Naive thymus-derived CD4-positive, alpha-beta T cell (primary cell): ENCODE measurements at places on chromosomes 11 and 22. TPM values are rescaled to one million over a fixed set of nuclear protein-coding genes. Genes with fewer than 3 reads are reported as not detected.
A peak's percentile ranks its signal among the peaks of the same experiment; 100 is the strongest.

- H3K4me1 ChIP-seq = no peaks in the 10 kb centered on the region
- H3K36me3 ChIP-seq = no peaks in the 10 kb centered on the region
Measured at GRCh38 chr11:63698976-63699733, 17.9 kb downstream of the RTN3 start.

DNA sequence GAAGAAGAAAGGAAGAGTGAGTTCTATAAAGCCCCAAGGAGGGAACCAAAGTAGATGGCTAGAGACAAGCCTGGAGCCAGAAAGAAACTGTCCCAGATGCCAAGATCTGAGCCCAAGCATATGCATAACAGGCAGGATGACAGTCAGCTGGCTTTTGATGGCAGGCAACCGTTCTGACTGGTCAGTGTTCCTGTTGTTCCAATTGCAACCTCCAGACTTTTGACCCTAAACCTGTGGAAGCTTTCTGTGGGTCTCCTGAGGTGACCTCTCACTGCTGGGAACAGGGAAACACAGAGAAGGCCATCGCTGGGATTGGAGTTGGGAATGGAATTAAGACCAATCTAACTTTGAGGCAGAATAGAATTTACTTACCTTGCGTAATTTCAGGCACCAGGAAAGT, 21.6 kb upstream of the NNMT start:
- no peak for DNase-seq
- H3K4me3 ChIP-seq = no peak overlapping the region
- H3K27ac ChIP-seq = no peak overlapping the region
- no peaks in the 10 kb centered on the region for H3K27me3 ChIP-seq

DNA sequence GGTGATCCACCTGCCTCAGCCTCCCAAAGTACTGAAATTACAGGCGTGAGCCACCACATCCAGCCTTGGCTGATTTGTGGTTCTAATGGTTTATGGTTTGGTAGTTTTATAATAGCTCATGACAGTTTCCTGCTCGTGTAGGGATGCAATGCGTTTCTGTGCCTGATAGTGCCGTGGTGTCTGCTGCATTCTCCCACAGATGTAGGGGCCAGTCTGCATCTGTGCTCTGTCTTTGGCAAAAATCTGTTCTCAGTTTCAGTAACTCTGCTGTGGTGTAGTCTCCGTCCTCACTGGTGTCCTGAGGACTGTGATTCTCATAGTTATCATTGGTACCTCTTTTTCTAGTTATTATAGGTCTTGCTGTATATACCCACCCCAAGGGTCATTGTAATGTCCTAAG, 16.3 kb downstream of the ST14 start:
- H3K4me3 ChIP-seq = no peak overlapping the region
- no peaks in the 10 kb centered on the region for H3K36me3 ChIP-seq
- H3K27ac ChIP-seq = no peak overlapping the region
- no peaks in the 10 kb centered on the region for H3K4me1 ChIP-seq

DNA sequence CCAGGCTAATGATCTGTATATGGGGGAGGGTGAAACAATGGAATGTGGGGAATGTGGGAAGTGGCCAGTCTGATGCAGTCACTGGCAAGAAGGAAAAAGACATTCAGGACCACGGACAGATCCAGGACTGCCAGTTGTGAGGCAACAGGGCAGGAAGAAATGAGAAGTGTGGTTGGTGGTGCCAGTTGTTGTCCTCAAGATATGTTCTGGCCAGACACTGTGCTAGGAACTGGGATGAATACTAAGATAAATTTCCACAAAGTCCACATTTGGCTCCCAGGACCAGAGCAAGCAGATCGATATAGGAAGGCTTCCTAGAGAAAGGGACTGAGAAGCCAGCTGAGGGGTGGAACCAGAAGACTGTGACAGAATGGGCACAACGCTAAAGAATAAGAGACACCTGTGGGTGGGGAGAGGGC, 6.8 kb upstream of the TPBGL start:
- no peak overlapping the region for H3K4me3 ChIP-seq
- DNase-seq = no peak
- H3K27ac ChIP-seq = no peak overlapping the region
- no peaks in the 10 kb centered on the region for H3K27me3 ChIP-seq

DNA sequence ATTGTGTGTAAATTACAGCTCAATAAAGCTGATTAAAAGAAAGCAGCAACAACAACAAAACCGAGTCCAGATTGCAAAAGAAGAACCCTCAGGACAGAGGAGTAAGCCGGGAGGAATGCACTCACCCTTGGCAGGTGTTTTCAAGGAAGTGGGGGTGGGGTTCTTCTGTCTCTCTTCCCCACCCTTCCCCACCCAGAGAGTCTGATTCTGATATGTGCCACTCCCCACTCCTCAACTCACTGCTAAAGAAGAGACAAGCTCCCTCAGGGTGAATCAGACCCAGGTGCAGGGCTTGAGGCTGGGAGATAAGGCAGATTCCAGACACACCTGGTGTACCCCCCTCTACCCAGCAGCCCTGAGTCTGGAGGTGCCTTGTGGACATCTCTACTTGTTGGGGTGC, 38.4 kb upstream of the PHF21A start:
- H3K4me1 ChIP-seq = no peaks in the 10 kb centered on the region
- no peak for DNase-seq
- peaks cover 3% of the 10 kb centered on the region for H3K27me3 ChIP-seq
- no peak overlapping the region for H3K4me3 ChIP-seq
- H3K27ac ChIP-seq = no peak overlapping the region

- no peaks in the 10 kb centered on the region for H3K4me1 ChIP-seq
- no peaks in the 10 kb centered on the region for H3K36me3 ChIP-seq
- no peak for DNase-seq
- H3K4me3 ChIP-seq = no peak overlapping the region
Measured at GRCh38 chr11:73227571-73228211, 9.6 kb downstream of the P2RY2 start.

- H3K27ac ChIP-seq = no peak overlapping the region
- H3K36me3 ChIP-seq = no peaks in the 10 kb centered on the region
Measured at GRCh38 chr11:16613262-16613511, 125.3 kb upstream of the C11orf58 start.

- H3K27me3 ChIP-seq = no peaks in the 10 kb centered on the region
- DNase-seq = no peak
- H3K4me1 ChIP-seq = peaks cover 9% of the 10 kb centered on the region
- H3K36me3 ChIP-seq = no peaks in the 10 kb centered on the region
- no peak overlapping the region for H3K4me3 ChIP-seq
Measured at GRCh38 chr22:38984224-38984623, 2.1 kb downstream of the APOBEC3B start.

- no peak for DNase-seq
- H3K4me3 ChIP-seq = no peak overlapping the region
- H3K27ac ChIP-seq = no peak overlapping the region
- no peaks in the 10 kb centered on the region for H3K4me1 ChIP-seq
Measured at GRCh38 chr22:41352058-41352457, 29.7 kb upstream of the TEF start.

- no peak overlapping the region for H3K4me3 ChIP-seq
Measured at GRCh38 chr11:102664001-102664752, 39.0 kb upstream of the MMP20 start.

- no peak overlapping the region for H3K4me3 ChIP-seq
- no peak overlapping the region for H3K27ac ChIP-seq
- H3K36me3 ChIP-seq = no peaks in the 10 kb centered on the region
- H3K27me3 ChIP-seq = no peaks in the 10 kb centered on the region
- DNase-seq = peak; percentile 41
Measured at GRCh38 chr22:42262964-42263363, 7.5 kb downstream of the TCF20 start.

GRCh38 chr11:91967026-91967690, 257.5 kb upstream of the FAT3 start:
- DNase-seq = no peak
- no peaks in the 10 kb centered on the region for H3K27me3 ChIP-seq
- H3K27ac ChIP-seq = no peak overlapping the region
- no peaks in the 10 kb centered on the region for H3K4me1 ChIP-seq
- no peaks in the 10 kb centered on the region for H3K36me3 ChIP-seq

DNA sequence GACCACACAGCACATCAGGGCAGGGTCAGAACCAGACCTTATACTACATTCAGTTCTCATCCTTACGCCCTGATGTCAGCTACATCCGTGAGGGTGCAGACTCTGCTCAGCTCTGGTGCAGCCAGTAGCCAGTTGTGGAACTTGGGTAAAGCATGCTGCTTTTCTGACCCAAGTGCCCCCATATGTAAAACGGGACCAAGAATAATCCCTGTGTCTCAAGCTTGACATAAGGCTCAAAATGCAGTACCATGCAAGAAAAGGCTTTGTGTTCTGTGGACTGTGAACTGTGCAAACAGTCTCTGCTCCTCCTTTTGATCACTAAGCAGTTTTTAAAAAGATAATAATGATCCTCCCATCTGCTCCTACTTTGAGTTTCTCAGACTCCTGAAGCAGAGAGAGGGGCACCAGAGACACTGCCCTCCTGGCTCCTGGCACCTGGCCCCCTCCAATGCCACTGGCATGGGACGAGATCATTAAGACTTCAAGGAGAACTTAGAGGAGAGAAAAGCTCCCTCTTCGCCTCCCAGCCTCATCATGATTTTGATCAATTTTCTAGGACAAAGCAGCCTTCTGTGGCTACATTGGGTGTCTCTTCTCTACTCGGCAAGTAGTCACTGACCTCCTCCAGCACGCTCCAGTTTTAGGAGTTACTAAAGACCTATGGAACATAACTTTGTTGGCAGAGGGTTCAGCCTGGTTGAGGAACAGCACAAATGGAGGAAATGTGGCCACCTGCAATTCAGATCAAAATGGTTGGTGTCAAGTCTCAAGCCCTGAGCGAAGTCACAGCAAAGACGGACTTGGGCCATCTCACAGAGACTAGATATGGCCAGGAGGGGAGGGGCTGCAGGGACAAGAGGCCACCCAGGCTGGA, 23.9 kb downstream of the IL10RA start:
- no peak for DNase-seq
- no peaks in the 10 kb centered on the region for H3K36me3 ChIP-seq

- H3K4me3 ChIP-seq = no peak overlapping the region
- DNase-seq = no peak
- no peaks in the 10 kb centered on the region for H3K27me3 ChIP-seq
- H3K36me3 ChIP-seq = no peaks in the 10 kb centered on the region
Measured at GRCh38 chr11:88538098-88538497, 200.6 kb upstream of the CTSC start.

DNA sequence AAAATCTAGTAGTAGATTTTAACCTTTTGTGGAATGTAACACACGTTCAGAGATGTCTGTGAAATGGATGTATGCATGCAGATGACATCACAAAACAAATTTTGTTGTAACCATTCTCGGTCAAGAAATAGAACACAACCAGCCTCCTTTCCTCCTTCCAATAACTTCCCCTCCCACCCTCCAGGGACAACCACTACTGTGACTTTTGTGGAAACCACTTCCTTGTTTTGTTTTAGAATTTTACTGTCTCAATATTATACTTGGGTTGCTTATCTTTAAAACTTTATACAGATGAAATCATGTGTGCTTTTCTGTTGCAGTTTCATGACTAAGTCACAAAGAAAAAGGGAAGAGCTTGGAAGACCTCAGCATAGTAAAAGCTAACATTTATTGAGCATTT, 189.4 kb upstream of the NCAM1 start:
- no peak overlapping the region for H3K4me3 ChIP-seq
- H3K27ac ChIP-seq = no peak overlapping the region

GRCh38 chr11:68825571-68825970, 16.1 kb downstream of the CPT1A start:
- DNase-seq = peak; percentile 43
- no peaks in the 10 kb centered on the region for H3K27me3 ChIP-seq
- no peak overlapping the region for H3K27ac ChIP-seq
- no peak overlapping the region for H3K4me3 ChIP-seq

DNA sequence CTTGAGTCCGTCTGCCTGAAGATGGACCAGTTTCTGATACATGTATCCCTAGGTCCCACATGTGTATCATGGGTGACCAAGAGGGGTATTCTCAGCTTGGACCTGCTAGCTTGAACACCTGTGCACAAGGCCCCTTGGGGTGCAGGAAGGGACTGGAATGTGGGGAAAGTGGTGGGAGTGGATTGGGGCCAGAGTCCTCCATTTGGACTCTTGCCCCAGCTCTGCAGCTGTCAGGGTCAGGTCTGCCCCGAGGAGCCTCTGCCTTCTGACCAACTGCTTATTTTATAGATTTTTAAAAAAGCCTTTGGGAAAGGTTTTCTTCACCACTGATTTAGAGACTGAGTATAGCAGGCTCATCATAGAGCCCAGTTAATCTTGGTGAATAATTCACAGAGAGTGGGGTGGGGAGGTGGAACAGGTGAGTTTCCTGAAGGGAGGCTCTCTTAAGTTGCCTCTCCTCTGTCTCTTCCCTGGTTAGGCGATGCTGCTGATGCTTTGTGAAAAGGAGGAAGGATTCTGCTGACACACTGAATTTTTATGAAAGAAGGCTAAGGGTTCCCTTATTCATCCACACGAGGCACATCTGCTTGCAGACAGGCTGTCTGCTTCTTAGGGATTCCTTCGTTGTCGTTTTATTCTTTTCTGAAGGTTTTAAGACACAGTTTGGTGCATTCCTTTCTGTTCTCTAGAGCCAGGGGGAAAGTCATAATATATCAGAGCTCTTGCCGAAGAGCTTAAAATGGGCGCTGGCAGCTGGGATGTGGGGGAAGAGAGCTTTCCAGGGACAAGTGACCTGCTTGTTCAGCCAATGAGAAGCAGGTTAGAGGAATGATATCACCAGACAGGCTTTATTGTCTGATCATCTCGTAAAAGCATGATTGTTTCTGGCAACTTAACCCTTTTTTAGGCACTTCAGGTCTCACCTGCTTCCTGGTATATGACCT, 19.9 kb downstream of the TRIM44 start:
- DNase-seq = no peak
- peaks cover 8% of the 10 kb centered on the region for H3K36me3 ChIP-seq
- no peaks in the 10 kb centered on the region for H3K27me3 ChIP-seq
- no peak overlapping the region for H3K27ac ChIP-seq
- H3K4me1 ChIP-seq = no peaks in the 10 kb centered on the region

DNA sequence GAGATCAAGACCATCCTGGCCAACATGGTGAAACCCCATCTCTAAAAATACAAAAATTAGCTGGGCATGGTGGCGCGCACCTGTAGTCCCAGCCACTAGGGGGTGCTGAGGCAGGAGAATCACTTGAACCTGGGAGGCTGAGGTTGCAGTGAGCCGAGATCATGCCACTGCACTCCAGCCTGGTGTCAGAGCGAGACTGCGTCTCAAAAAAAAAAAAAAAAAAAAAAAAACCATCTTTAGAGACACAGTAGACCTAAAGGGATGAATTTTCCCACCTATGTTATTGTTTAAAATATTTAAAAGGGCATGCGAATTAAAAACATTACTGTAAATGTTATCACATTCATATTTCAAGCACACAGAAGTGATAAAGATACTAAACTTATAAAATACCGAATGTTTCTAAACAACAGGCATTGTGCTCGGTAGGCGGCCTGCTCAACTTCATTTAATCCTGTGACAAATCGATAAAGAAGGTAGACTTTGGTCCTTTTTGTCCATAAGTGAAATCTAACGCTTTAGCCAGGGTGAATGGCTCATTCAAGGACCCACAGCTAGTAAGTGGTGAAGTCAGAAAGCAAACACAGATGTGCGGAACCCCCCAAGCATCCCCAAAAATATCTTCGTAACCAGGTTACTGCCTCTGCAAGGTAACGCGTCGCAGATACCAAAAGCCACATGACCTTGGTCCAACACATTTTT, 16.1 kb downstream of the NCAPD3 start:
- no peaks in the 10 kb centered on the region for H3K36me3 ChIP-seq
- H3K4me1 ChIP-seq = no peaks in the 10 kb centered on the region
- no peak overlapping the region for H3K27ac ChIP-seq
- H3K4me3 ChIP-seq = no peak overlapping the region
- H3K27me3 ChIP-seq = no peaks in the 10 kb centered on the region

Gene KLHL22
- 40.0 TPM for total RNA-seq

Gene B3GAT1
- total RNA-seq = not detected

Gene C11orf87
- total RNA-seq = not detected

Gene AP5B1
- 21.5 TPM for total RNA-seq

Gene OR52N4
- 1.5 TPM for total RNA-seq

Gene NTM
- not detected for total RNA-seq

Gene PAK1
- 67.2 TPM for total RNA-seq
